ENCODE measurements at places on chromosomes 2 and 18. TPM values are rescaled to one million over a fixed set of nuclear protein-coding genes. Genes with fewer than 3 reads are reported as not detected.

The GLI2 gene
- 2.5 TPM for total RNA-seq

The RGPD8 gene
- 8.4 TPM for total RNA-seq

The ACVR1C gene
- total RNA-seq: 1.8 TPM

The REEP1 gene
- 0.10 TPM for total RNA-seq

The SNTG2 gene
- not detected for total RNA-seq

Data from T-helper 1 cell treated with Interleukin-12 subunit alpha and Interleukin-12 subunit beta and Interleukin-4 antibody, amounts not matched to agents 30 ng/mL and 1 ng/mL, for 36 hours (primary cell).